Glutamatergic neuron (in vitro differentiated cells): ENCODE measurements at places on chromosomes 4 and X. TPM values are rescaled to one million over a fixed set of nuclear protein-coding genes. Genes with fewer than 3 reads are reported as not detected.

GRCh38 chrX:17606231-17606630 is 131.1 kb upstream of the SCML1 start:
- no peak for DNase-seq
- H3K4me1 ChIP-seq: no peaks in the 10 kb centered on the region
- H3K27ac ChIP-seq: no peak overlapping the region
- no peaks in the 10 kb centered on the region for H3K27me3 ChIP-seq
- no peaks in the 10 kb centered on the region for H3K36me3 ChIP-seq

DNA sequence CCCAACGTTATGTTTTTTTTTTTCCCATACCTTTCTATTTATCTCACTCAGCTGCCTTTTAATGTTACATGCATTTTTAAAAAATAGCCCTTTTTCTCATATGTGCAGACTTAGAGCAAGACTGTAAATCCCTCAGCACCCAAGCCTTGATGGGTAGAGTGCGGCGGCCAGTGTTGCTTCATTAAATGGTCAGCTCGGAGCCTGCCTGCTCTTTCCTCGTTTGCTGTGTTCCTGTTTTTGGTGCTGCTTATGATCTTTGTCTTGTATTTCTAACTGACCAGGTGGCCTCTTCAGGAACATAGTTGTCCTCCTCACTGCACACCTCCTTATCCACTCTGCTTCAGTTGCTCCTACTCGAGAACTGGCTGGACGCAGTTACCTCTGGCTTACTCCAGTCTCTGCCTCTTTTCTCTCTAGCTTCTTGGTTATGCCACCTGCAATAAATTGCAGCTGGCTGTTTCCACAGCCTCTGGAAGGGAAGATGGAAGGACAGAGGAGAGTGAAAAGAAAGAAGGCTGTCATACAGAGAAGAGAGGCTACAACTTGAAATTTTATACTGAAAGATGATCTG is 10.7 kb downstream of the RBPJ start:
- peak overlapping the region; percentile 37 for H3K4me3 ChIP-seq
- H3K27me3 ChIP-seq: no peaks in the 10 kb centered on the region
- peaks cover 24% of the 10 kb centered on the region for H3K4me1 ChIP-seq
- peak overlapping the region; percentile 31 for H3K27ac ChIP-seq
- no peak for DNase-seq
- H3K36me3 ChIP-seq: no peaks in the 10 kb centered on the region

- H3K4me1 ChIP-seq: no peaks in the 10 kb centered on the region
- no peak overlapping the region for H3K4me3 ChIP-seq
- H3K27ac ChIP-seq: no peak overlapping the region
- H3K27me3 ChIP-seq: no peaks in the 10 kb centered on the region
- H3K36me3 ChIP-seq: no peaks in the 10 kb centered on the region
- DNase-seq: no peak
Measured at GRCh38 chr4:60944060-60944459, 256.1 kb upstream of the ADGRL3 start.

DNA sequence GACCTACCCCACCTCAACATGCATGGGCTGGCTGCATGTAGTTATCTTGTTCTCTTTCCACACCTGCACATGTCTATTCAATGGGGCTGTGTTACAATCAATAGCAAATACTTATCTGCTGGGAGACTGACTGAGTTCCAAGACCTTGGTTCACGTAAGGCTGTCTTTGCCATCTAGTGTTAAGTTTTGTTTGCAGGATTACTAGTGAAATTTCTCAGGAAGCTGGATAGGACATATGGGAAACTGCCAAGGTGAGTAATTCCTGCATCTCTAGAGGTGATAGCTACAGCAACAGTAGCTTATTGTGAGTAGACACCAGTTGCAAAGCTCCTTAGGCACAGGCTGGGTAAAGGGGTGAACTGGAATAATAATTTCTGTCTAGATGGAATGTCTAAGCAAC is 177.5 kb downstream of the ENOX2 start:
- H3K4me1 ChIP-seq: peaks cover 9% of the 10 kb centered on the region
- DNase-seq: no peak
- H3K36me3 ChIP-seq: peaks cover 5% of the 10 kb centered on the region
- H3K27me3 ChIP-seq: no peaks in the 10 kb centered on the region
- no peak overlapping the region for H3K27ac ChIP-seq

- DNase-seq: no peak
- no peak overlapping the region for H3K4me3 ChIP-seq
Measured at GRCh38 chr4:76666944-76667532, 230.9 kb downstream of the SOWAHB start.

DNA sequence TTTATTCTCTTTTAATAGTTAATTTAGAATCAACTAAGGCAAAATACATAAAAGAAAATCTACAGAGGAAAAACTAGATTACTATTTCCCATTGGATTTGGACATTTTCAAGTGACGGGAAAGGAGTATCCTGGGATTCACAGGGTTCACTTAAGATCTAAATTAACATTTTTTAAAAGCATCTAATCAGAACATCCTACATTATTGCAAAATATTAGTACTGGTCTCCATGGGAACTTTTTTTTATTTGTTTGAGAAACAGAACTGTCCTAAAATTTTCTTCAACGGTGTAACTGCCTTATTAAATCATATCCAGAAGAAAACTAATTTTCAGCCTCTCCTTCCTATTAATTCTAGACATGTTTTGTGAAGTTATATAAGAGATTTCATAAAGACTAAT is 69.7 kb downstream of the METTL14 start:
- H3K27ac ChIP-seq: no peak overlapping the region
- no peak for DNase-seq
- no peaks in the 10 kb centered on the region for H3K4me1 ChIP-seq
- no peaks in the 10 kb centered on the region for H3K36me3 ChIP-seq

SERTM2 gene
- total RNA-seq: not detected

OPN1MW2 gene
- total RNA-seq: not detected

AVPR2 gene
- not detected for total RNA-seq

ZNF711 gene
- 41.9 TPM for total RNA-seq

RASL11B gene
- total RNA-seq: 24.8 TPM

COL4A6 gene
- 0.05 TPM for total RNA-seq

DCAF4L1 gene
- total RNA-seq: 0.17 TPM

MSANTD1 gene
- total RNA-seq: 2.6 TPM
